OCI-LY7 (cell line): ENCODE measurements at places on chromosomes 1 and 21. TPM values are rescaled to one million over a fixed set of nuclear protein-coding genes. Genes with fewer than 3 reads are reported as not detected.
A peak's percentile ranks its signal among the peaks of the same experiment; 100 is the strongest.

The PRDM16 gene
- total RNA-seq, result not detected in 2 replicates

The KIF17 gene
- total RNA-seq, result 0.74 and 1.1 TPM in 2 replicates

The MYOC gene
- not detected in 2 replicates for total RNA-seq

The B3GALT5 gene
- not detected in 2 replicates for total RNA-seq

The NR0B2 gene
- total RNA-seq, result not detected in 2 replicates

The ARHGAP29 gene
- total RNA-seq, result not detected in 2 replicates

The SAMD11 gene
- total RNA-seq, result not detected in 2 replicates

The FMO2 gene
- total RNA-seq, result not detected in 2 replicates

The CHODL gene
- total RNA-seq, result not detected in 2 replicates

The OR2M7 gene
- total RNA-seq, result not detected in 2 replicates

The PPIAL4G gene
- not detected in 2 replicates for total RNA-seq

DNA sequence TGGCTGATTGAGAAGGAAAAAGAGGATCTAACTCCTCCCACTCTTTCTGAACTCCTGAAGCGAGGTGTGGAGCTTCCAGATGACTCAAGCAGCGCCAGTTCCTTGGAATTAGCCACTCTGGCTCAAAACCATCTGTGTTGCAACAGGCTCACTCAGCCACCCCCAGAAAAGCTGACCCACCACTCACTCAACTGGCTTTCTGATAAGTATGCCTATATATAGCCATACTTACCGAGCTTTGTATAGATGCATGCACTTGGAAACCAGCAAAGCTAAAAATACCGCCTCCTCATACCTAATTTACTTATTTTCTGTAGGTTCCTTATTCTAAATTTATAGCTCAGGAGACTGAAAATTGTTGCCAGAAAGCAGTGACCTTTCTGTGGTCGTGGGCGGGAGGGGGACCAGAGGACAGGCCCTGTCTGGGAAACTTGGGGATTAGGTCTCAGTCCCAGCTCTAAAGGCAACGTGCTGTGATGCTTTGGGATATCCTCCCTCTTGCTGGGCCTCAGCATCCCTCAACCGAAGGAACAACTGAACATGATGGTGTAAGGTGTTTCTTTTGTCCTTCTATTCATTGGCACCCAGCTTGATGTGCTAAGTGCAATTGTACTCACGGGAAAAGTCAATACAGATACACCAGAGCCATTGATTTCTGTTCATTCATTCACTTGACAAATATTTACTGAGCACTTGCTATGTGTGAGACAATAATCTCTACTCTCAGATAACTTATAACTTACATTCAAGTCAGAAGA is 65.7 kb downstream of the NENF start:
- no peak for DNase-seq

DNA sequence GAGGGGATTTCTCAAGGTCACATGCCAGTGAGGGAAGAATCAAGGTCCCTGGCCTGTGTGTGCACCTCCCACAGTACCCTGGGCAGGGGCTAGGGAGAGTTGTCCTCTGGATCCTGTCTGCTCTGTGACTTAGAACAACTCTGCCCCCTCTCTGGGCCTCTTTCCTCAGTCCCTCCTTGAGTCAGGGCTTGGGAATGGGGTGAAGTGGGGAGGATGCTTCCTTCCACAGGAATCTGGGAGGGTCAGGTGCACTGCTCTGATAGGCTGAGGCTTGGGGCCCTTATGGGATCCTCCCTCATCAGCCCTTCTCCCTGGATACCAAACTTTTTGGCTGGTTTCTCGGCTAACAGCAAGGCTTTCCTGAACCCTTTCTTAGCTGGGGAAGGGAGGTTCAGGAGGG is 2.5 kb downstream of the TRNP1 start:
- DNase-seq, result no peak

DNA sequence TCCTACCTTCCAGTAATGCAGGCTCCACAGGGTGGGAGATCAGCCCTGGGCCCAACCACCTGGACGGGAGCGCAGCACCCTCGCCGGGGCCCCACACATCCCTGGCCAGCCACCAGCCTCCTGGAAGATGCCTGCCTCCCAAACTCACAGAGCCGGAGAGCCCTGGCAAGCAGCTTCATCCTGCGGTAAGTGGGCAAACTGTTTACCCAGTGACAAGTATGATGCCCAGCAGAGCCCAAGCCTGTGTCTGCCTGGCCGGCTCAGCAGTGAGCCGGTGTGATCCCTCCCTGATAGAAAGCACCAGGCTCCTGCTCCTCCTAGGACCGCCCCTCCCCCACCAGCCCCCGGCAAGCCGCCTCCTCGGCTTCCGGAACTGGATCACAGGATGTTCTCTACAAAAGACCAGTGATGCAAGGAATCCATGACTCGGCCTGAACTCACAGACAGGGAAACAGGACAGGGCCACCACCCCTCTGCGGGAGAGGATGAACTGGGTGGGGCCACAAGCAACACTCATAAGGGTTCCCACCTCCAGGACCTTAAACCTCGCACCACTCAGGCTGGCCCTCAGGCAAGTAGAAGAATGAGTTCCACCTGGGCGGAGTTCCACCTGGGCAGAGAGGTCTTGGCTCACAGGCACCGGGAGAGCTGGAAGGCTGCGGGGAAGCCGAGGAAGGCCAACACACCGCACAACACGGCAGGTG is 7.9 kb downstream of the ACOT7 start:
- no peak for DNase-seq

GRCh38 chr1:15152318-15153183 is 996 bp upstream of the TMEM51 start:
- DNase-seq, result no peak

DNA sequence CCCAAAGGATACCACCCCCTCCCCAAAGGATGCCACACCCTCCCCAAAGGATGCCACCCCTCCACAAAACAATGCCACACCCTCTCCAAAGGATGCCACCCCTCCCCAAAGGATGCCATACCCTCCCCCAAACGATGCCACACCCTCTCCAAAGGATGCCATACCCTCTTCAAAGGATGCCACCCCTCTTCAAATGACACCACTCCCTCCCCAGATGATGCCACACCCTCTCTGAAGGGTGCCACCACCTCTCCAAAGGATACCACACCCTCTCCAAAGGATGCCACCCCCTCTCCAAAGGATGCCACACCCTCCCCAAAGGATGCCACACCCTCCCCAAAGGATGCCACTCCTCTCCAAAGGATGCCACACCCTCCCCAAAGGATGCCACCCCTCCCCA is 21.6 kb upstream of the TRIM17 start:
- no peak for DNase-seq

DNA sequence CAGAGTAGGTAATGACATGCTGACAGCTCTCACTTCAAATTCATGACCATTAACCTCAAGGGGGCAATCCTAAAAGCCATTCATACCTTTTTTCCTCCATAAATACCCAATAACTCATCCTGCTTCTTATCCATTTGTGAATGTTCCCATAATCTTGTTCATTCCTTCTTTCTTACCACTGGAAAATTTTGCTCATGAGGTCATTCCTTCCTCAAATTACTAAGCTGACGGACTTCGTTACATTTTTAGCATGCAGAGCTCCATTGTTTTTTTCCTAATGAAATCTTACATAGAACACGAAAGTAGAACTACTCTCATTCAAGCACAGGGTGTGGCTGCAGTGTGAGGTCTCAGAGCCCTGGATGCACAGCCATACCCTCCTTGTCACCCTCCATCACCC is 276.5 kb upstream of the DPYD start:
- DNase-seq, result no peak

DNA sequence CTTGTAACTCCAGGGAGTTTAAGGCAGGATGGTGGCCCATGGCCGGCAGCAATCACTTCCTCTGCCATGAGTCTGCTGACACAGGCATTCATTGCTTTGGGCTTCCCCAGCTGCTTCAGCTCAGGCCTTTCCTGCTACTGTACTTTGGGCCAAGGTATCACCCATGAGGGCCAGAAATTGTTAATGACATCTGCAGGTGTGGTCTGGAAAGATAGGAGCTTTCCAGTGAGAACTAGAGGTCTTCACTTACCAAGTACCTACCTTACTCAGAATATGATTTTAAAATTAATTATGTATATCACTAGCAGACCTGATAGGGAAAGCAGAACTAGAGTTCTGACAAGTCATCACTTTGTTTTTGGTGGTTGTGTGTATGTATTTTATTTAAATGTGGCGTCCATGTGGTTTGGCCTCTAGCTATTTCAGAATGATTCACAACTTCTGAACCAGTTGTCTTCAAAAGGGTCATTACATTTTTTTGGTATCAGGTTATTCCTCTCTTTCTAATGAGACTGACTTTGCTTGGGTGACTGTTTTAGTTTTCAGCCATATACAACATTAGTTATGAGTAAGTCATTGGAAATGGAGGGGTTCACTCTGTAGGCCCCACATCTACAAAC is 2.7 kb downstream of the RGL1 start:
- DNase-seq, result no peak

- no peak for DNase-seq
These were observed 15.7 kb downstream of the HYI start for GRCh38 chr1:43438006-43438405.

- no peak for DNase-seq
These were observed 2.7 kb downstream of the FAM110D start for GRCh38 chr1:26161415-26162219.

DNA sequence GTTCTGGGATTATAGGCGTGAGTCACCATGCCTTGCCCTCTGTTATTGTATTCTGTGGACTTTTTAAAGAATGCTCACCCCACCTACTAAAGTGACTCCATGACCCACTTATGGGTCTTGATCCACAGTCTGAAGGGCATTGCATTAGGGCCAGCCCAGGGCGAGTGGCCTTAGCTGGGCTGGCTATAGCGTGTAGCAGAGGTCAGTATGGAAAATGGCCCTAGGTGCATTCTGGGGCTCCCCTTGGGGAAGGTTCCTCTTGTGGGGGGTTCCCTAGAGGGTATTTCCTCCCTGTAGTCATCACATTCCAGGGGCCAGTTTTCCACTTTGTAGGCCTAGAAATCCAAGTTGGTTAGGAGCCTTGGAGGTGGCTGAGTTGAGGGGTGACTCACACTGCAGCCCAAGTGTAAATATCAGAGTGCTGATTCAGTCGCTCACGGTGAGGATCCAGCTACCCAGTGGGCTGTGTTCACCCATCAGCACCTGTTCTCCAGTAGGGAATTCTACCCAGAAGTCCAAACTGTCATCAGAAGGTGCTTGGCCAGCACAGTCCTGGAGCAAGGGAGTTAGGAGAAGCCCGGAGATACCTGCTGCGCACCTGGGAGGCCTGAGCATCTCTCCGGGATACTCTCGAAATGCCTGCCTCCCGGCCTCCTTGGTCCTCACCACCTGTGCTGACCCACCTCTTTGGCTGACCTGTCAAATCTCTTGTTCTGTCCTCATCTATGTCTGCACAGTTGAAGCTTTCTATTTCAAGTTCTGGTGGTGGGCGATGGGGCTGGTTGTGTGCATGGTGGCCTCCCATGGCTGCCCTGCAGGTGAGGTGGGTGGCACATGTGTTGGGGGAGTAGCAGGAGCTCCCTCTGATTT is 52.2 kb downstream of the NENF start:
- no peak for DNase-seq

GRCh38 chr1:31640964-31641363 is 3.7 kb downstream of the PEF1 start:
- no peak for DNase-seq

GRCh38 chr1:3172431-3173380 is 103.7 kb downstream of the PRDM16 start:
- DNase-seq, result peak; percentile 7

- no peak for DNase-seq
These were observed 2.4 kb upstream of the COL11A1 start for GRCh38 chr1:103110701-103111100.

GRCh38 chr1:168341483-168341975 is 60.9 kb downstream of the TBX19 start:
- DNase-seq, result no peak

DNA sequence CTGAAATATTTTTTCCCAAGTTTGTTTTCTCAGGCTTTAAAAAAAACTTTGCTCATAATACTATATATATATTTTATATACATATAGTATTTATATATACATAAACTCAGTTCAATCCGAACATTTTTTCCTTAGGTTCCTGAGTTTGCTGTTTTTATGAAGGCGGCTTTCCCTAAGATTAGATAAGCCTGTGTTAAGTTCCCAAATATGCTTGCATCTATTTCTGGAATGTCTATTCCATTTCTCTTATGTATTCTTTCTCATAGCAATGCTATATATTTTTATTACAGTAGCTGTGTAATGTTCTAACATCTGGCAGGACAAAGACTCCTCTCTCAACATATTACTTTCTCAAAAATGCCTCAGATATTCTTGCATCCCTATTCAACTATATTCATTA is 45.9 kb downstream of the ADSS2 start:
- no peak for DNase-seq

- no peak for DNase-seq
These were observed 819 bp upstream of the GPR3 start for GRCh38 chr1:27391511-27392095.

DNA sequence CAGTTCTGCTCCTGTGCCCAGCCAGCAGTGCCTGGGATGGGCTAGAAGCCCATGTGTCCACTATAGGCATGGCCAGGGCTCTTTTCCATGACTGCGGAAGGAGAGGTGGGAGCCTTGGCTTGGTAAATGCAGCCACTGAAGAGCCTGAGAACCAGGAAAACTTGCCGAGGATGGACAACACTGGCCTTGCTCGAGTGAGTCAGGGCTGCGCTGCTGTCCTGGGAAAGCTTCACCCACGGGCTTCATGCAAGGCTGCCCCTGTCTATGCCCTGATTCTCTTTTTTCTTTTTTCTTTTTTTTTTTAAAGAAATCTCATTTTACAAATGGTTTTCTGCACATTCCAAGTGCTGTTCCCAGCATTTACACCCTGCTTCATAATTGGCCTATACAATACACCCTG is 156.5 kb downstream of the CAMTA1 start:
- DNase-seq, result no peak

DNA sequence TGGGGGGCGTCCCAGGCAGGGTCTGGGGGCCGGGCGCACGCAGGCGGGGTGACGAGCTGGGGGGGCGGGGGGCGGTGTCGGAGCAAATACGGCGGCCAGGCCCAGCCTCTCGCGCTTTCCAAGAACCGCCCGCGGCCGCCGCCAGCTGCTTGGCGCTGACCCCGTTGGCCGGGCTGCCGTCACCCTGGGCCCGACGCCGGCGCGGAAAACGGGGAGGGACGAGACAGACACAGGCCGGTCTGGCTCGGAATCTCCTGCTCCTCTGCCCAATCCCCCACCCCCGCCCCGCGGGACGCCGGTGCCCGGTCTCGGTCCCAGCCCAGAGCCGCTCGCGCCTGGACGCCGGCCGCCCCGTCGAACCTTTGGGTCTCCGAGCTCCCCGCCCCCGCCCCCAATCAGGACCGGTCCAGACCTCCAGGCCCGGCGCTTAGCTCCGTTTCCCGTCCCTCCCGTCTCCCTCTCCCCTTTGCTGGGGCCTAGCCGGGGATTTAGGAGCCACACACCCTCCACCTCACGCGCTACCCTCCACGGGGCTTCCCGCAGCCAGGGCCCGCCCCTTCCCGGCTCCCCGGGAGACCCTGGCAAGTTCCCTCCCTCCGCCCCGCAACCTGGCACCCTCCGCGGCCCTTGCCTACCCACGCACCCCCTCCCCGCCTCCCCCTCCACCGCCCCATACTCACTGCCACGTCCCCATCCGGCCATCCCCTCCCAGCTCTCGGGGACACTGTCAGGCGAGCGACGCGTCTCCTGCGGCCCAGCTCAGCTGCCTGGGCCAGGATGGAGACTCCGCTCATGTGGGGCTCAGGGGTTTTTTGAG is 800 bp upstream of the MMP23B start:
- DNase-seq, result no peak

- no peak for DNase-seq
These were observed 607.9 kb upstream of the TMPRSS15 start for GRCh38 chr21:19011451-19011850.
